ENCODE measurements at places on chromosomes 1 and 21.
A peak's percentile ranks its signal among the peaks of the same experiment; 100 is the strongest.

DNA sequence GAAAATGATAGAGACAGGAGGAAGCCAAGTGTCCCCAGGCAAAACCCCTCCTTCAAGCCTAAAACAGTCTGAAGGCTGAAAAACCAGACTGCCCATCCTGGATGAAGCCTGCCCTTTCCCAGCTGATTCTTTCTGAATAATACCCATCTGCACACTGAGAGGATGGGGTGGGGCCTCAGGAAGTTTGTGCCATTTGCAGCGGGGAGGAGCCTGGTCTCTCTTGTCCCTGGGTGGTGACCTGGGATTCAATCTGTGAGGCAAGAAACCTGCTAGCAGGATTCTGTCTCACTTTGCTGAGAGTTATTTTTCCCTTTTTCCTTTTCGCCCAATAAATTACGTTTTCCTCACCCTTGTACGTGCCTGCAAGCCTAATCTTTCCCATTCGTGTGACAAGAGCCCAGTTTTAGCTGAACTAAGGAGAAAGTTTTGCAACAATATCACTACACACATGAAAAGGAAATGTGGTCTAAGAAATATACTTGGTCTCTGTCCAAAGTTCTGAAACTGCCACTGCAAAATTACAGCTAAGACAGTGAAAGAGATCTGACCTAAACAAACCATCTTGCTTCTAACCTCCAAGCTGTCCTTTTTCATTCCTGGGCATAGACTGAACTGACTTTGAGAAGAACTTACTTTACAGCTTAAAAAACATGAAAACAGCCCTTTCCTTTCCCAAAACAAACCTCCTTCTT is 105.0 kb downstream of the COP1 start:
- H3K36me3 ChIP-seq, result peaks cover 48% of the 10 kb centered on the region
- no peaks in the 10 kb centered on the region for H3K4me1 ChIP-seq
- H3K27me3 ChIP-seq, result no peaks in the 10 kb centered on the region
- DNase-seq, result no peak
- no peak overlapping the region for H3K4me3 ChIP-seq

DNA sequence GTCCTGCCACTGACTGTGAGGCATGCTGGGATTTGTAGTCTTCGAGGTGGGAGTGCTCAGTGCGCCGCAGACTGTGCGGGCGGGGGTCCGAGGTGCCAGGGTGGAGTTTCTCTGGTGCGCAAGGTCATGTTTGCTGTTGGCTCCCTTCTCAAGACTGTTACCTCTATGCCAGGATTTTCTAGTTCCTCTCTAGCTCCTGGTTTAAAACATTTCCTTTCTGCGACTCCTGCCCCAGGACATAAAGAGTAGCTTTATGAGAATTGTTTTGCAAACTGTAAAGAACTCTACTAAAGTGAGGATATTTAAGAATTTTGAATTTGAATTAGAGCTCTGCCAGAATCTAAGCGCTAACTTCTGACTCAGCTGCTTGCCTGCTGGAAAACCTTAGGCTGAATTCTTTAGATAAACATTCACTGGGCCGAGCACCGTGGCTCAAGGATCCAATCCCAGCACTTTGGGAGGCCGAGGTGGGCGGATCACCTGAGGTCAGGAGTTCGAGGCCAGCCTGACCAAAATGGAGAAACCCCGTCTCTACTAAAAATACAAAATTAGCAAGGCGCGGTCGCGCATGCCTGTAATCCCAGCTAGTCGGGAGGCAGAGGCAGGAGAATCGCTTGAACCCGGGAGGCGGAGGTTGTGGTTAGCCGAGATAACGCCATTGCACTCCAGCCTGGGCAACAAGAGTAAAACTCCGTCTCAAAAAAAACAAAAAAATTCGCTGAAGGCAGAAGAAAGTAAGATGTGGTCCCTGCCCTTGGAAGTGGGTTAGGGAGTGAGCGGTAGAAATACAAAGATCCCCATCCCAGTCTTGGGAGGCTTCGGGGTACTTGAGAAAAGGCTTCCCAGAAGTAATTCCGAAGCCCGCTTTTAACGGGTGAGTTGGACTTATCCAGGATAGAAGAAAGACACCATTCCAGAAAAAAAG is 992 bp upstream of the USP48 start:
- peaks cover 17% of the 10 kb centered on the region for H3K4me1 ChIP-seq
- H3K36me3 ChIP-seq, result peaks cover 11% of the 10 kb centered on the region
- peak overlapping the region; percentile 100 for H3K27ac ChIP-seq
- H3K4me3 ChIP-seq, result peak overlapping the region; percentile 95

GRCh38 chr1:115429241-115429640 is 91.2 kb upstream of the NGF start:
- H3K27ac ChIP-seq, result no peak overlapping the region
- no peak overlapping the region for H3K4me3 ChIP-seq
- H3K4me1 ChIP-seq, result peaks cover 11% of the 10 kb centered on the region
- DNase-seq, result no peak
- H3K27me3 ChIP-seq, result peaks cover 1% of the 10 kb centered on the region
- H3K36me3 ChIP-seq, result no peaks in the 10 kb centered on the region

GRCh38 chr1:7313826-7314225 is 457.3 kb upstream of the VAMP3 start:
- H3K27me3 ChIP-seq, result no peaks in the 10 kb centered on the region
- no peak for DNase-seq
- no peaks in the 10 kb centered on the region for H3K36me3 ChIP-seq

- H3K36me3 ChIP-seq, result no peaks in the 10 kb centered on the region
- no peaks in the 10 kb centered on the region for H3K4me1 ChIP-seq
- H3K4me3 ChIP-seq, result no peak overlapping the region
Observed at GRCh38 chr1:119266858-119267257, 101.7 kb upstream of the HAO2 start.

DNA sequence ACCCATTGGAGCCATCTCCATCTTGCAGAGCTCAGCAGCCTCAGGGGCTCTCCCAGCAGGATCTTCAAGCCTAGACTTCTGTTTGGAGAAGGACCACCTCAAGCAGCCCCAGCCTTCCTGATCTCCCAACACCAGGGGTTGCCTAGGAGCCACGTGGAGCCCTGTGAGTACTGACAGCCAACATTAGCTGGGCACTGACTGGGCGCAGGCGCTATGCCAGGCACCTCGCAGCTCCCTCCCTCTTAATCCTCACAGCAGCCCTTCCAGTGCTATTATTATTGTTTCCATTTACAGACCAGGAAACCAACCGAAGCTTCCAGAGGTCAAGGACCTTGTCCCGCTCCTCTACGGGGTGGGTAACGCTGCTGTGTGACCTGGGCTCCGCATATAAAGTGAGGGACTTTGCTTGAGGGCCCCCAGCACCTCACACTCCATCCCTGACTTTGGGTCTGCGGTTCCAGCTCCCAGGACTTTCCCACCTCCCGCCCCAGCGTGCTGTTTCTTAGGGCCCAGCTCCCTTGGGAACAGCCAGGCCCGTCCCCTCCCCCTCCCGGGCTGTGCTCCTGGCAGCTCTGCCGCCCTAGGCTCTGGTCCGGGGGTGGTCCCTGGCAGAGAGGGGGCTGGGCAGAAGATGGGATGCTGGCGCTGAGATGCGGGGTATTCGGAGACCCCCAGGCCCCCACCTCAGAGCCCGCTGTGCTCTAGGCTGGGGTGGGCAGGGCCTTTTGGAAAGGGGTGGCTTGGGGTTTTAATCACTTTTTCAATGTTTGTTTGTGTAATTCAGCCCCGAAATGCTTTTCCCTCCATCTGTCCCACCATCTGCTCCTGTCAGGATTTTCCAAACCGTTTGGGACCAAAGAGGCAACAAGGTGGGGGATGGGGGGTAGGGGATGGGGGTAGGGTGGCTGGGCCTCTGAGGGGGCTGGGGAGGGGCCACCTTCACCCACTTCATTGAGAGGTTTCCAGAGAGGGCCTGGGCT is 4.1 kb upstream of the HPCA start:
- H3K36me3 ChIP-seq, result no peaks in the 10 kb centered on the region
- H3K27ac ChIP-seq, result no peak overlapping the region
- peaks cover 2% of the 10 kb centered on the region for H3K27me3 ChIP-seq
- no peaks in the 10 kb centered on the region for H3K4me1 ChIP-seq
- no peak overlapping the region for H3K4me3 ChIP-seq
- no peak for DNase-seq

GRCh38 chr1:234546890-234547788 is 62.8 kb downstream of the IRF2BP2 start:
- H3K36me3 ChIP-seq, result peaks cover 2% of the 10 kb centered on the region
- H3K4me1 ChIP-seq, result peaks cover 73% of the 10 kb centered on the region
- DNase-seq, result no peak
- peak overlapping the region; percentile 96 for H3K27ac ChIP-seq
- H3K27me3 ChIP-seq, result peaks cover 9% of the 10 kb centered on the region

DNA sequence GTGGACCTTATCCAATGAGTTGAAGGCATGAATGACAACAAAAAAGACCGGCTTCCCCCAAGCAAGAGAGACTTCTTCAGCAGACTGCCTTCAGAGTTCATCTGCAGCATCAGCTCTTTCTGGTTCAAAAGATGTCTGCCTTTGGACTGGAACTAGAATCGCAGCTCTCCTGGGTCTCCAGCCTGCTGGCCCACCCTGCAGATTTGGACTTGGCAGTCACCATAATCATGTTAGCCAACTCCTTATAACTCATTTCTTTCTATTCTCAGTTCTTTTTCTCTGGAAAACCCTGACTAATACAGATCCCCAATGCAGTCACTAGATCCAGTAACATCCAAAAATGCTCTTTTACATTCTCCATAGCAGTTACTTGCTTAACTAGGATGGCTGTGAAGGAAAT is 89.2 kb upstream of the MARK1 start:
- peaks cover 7% of the 10 kb centered on the region for H3K4me1 ChIP-seq
- no peaks in the 10 kb centered on the region for H3K27me3 ChIP-seq
- no peak overlapping the region for H3K27ac ChIP-seq
- no peaks in the 10 kb centered on the region for H3K36me3 ChIP-seq

DNA sequence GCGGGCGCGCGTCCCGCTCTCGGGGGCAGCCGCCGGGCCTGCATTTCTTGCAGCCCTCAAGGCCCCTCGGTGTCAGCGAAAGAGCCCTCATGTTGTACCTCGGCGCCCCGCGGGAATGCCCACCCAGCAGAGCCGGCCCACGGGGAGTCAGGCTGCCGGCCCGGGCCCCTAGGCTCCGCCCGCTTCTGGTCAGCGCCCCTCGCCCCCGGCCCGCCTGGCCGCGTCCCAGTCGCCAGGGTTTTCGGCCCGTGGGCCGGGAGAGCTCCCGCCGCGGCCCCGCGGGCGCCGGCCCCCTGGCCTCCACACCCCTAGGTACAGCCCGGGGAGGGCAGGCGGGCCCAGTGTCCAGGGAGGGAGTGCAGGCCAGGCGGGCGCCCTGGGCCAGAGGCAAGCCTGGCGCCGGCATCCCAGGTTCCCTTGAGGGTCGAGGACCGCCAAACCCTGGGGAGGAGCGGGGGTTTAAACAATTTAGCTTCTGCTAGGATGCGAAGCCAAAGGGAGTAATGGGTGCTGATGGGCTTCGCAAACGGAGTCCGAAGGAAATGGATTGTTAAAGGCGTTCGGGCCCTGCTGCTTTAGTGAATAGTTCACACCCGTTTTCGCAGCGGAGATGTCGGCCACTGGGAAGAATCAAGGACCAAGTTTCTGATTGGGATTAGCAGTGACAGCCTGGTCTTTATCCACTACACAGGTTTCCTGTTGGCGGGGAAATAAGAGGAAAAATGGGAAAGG is 486 bp upstream of the KCNA3 start:
- peaks cover 6% of the 10 kb centered on the region for H3K27me3 ChIP-seq
- H3K27ac ChIP-seq, result no peak overlapping the region
- peaks cover 4% of the 10 kb centered on the region for H3K36me3 ChIP-seq
- peak overlapping the region; percentile 77 for H3K4me3 ChIP-seq
- H3K4me1 ChIP-seq, result peaks cover 10% of the 10 kb centered on the region

DNA sequence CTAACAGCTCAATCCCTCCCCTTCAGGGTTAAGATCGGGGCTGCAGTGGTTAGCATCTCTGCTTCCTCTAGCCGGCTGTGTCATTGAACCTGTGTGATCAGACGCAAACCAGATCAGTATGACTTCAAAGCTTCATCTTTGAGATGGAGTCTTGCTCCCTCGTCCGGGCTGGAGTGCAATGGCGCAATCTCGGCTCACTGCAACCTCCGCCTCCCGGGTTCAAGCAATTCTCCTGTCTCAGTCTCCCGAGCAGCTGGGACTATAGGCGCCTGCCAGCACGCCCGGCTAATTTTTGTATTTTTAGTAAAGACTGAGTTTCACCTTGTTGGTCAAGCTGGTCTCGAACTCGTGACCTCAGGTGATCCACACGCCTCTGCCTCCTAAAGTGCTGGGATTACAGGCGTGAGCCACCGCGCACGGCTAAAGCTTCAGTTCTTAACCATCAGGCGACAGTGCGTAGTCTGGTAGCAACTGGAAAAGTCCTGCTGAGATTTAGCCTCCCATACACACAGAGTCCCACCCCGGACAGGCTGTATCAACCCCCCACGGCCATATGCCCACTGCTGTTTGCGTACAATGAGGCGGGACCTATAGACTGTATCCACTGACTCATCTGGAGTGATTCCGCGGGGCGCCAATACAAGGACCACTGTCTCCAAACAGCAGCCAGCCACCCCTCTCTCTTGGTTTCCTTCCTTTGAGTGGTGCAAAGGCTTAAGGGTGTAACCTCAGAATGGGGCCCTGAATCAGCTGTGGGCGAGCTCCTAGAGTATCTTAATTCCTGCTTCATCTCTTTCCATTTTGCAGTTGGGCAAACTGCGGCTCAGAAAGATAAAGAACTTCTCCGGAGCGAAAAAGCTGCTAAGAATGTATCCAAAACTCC is 23.3 kb downstream of the CELA3A start:
- H3K27ac ChIP-seq, result peak overlapping the region; percentile 99
- H3K4me1 ChIP-seq, result peaks cover 13% of the 10 kb centered on the region
- H3K36me3 ChIP-seq, result no peaks in the 10 kb centered on the region
- peak; percentile 50 for DNase-seq

DNA sequence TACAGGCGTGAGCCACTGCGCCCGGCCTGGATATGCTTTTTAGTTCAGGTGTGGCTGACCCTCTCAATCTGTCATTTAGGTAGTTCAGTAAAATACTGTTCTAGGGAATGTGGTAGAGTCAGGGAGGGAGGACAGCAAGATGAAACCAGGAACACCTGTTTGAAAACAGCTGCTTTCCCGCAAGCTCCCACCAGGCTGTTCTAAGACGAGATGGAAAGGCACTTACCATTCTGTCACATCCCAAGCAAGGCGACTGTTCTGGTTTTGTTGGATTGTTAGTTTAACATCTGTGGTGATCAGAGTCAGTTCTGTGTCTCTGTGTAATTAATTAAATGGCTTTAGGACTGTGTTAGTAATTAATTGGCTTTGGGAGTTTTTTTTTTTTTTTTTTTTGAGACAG is 2.9 kb downstream of the CHAF1B start:
- no peak for DNase-seq
- no peak overlapping the region for H3K4me3 ChIP-seq
- no peaks in the 10 kb centered on the region for H3K4me1 ChIP-seq
- peaks cover 8% of the 10 kb centered on the region for H3K27me3 ChIP-seq

DNA sequence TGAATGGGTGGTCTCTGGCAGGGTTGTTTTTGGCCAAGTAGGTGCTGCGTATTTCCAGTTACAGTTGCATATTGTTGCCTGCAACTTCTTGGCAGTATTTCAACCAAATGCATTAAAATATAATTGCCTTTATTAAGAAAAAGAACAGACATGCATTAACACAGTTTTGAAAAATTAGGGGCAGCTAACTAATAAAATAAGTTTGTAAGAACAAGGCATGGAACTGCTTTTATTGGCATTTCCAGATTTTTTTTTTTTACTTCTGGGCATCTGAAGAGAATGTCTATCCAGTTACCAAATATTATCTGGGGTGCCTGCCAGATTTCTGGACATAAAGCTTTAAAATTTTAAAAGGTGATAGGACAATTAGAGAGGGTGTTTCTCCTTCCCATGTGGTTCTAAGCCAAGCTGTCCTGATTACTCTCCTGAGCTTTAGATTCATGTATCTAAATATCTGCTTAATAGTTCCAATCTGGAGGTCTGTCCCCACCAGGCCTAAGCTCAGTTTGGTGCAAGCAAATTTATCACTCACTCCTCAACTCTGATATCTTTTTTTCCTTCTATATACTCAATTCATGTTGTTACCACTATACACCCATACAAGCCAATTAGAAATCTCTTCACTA is 553.3 kb upstream of the USP24 start:
- peaks cover 7% of the 10 kb centered on the region for H3K27me3 ChIP-seq
- H3K4me1 ChIP-seq, result no peaks in the 10 kb centered on the region

All from endothelial cell (in vitro differentiated cells).